ENCODE measurements at places on chromosomes 1 and 21. TPM values are rescaled to one million over a fixed set of nuclear protein-coding genes. Genes with fewer than 3 reads are reported as not detected.
A peak's percentile ranks its signal among the peaks of the same experiment; 100 is the strongest.

GRCh38 chr1:31793086-31793485 is 22.7 kb downstream of the SPOCD1 start:
- DNase-seq = no peak

DNA sequence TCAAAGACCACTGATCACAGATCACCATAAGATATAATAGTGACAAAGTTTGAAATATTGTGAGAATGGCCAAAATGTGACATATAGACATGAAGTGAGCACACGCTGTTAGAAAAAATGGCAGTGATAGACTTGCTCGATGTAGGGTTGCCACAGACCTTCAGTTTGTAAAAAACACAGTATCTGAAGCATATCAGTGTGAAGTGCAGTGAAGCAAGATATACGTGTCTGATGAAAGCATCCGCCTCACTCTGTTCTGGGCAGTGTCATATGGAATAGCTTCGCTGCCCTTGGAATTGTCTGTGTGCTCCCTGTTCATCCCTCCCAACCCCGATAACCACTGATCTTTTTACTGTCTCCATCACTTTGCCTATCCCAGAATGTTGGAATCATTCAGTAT is 50.7 kb downstream of the GALNT2 start:
- no peak for DNase-seq

ADAMTS1 gene
- not detected for total RNA-seq

- no peak for DNase-seq
Measured at GRCh38 chr1:143691400-143691891, 280.3 kb downstream of the FAM72C start.

DNA sequence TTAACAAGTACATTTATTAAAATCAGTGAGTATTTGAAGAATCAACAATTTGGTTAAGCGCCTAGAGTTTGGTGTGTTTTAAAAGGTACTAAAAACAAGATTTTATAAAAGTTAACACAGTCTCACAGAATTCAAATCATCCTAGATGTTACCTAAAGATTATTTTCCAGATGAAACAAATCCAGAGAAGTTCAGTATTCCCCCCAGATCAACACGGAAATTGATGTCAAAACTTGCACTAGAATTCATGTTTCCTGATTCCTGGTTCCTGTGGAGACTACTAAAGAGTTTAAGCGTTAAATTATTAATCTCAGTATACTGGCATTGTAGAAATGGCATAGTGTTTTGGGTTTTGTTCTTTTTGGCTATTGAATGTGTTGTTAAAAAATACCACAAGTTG is 1.4 kb downstream of the PTBP2 start:
- DNase-seq = peak; percentile 11

GRCh38 chr1:180881806-180882509 is 30.7 kb upstream of the KIAA1614 start:
- peak; percentile 34 for DNase-seq

LINGO4 gene
- total RNA-seq = not detected

- no peak for DNase-seq
Measured at GRCh38 chr1:228827019-228827418, 91.7 kb downstream of the RHOU start.

GRCh38 chr1:225940385-225941151 is 452 bp downstream of the LEFTY2 start:
- no peak for DNase-seq

GRCh38 chr1:112247961-112248360 is 148.1 kb upstream of the CTTNBP2NL start:
- no peak for DNase-seq

DNA sequence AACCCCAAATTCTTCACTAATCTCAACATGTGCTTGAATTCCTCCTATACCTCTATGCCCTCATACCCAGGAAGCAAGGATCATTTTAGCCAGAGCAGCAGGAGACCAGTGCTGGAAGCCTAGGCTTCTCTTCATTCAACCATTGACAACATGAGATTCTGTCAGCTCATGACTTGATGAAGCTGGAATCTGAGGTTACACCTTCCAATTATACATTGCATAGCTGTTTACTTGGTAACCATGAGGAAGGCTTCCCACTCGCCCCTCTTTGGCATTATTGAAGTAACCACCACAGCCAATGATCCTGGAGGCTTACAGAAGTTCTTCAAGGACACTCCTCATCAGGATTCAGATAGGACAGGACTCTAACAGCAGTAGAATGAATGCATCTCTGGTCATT is 160.3 kb downstream of the TPR start:
- DNase-seq = no peak
